ENCODE measurements at places on chromosomes 7 and 10. TPM values are rescaled to one million over a fixed set of nuclear protein-coding genes. Genes with fewer than 3 reads are reported as not detected.

TMEM184A gene
- not detected for total RNA-seq

DNA sequence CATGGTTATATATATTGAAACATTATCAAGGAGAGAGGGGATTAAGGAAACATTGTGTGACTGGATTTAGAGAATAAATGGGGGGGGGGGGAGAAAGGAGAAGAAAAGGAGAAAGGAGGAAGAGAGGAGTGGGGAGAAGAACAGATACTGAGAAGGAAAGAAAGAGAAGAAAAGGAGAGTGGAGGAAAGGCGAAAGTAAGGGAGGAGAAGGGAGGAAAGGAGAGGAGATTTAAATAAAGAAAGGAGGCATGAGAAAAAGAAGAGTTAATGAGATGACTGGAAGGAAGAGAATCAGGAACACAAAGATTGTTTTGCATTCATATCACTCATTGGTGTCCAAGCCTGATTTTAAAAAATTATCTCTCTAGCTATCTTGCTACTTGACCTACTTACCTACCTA, 16.1 kb upstream of the TSPAN12 start:
- DNase-seq, result no peak

GRCh38 chr10:43971981-43972380, 323.3 kb upstream of the ZNF32 start:
- no peak for DNase-seq

PLEKHS1 gene
- total RNA-seq, result 0.13 TPM

OPN4 gene
- not detected for total RNA-seq

DNA sequence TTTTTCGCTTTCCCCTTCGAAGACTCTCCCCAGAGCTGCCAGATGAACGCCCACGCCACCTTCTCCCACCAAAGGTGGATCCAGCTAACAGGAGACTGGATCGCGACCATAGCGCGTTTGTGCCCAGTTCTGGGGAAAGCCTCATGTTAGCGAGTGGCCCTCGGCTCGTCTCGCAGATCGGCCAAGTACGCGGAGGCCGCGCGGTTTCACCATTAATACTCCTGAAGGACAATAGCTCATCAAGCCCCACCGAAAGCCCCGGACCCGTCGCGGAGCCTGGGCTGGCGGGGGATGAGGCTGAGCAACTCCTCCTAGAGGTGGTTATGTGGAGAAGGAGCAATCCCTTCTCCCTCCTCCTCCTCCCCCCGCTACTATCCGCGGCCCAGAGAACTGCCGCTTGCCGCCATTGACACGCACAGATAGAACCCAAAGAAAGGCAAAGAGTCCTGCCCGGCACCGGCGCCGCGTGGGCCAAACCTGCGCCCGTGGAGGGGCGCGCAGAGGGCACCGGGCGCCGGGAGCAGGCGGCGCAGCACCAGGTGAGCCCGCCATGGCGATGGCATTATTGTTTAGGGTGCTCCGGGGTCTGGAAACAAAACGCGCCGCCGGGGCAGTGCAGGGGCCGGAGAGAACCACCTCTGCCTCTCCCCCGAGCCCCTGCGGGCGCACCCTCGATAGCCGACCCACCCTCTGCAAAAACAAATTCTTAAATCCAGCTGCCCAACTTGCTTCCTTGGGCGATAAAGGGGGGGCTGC, at the start of gene MACROH2A2:
Gene MACROH2A2 (plus strand): TSS at position 385 of the 756 bp plus-strand sequence. CDS start 22,813 bp downstream, outside the sequence.
- DNase-seq, result no peak

- no peak for DNase-seq
Measured at GRCh38 chr10:103910442-103911012, 7.5 kb downstream of the STN1 start.

H2BK1 gene
- 4.1 TPM for total RNA-seq

DNA sequence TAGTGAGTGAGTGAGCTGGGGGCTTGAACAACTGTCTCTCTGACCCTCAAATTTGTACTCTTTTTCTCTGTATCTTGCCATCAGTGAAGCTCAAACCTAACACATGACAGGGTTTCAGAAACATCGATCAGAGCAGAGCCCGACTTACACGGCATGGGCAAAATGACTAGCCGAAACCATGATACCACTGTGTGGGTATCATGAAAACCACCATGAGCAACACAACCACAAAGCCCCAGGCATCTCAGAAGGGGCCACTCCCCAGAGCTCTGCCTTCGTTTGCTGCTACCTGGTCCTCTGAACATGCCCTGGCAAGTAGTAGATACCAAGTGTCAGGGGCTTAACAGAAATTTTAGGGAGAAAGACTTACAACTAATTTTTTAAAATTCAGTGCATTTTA, 308.5 kb downstream of the WDR11 start:
- DNase-seq, result no peak

- no peak for DNase-seq
Measured at GRCh38 chr7:24715171-24715570, 42.1 kb downstream of the GSDME start.

- no peak for DNase-seq
Measured at GRCh38 chr10:84356928-84357327, 28.5 kb downstream of the CCSER2 start.

DNA sequence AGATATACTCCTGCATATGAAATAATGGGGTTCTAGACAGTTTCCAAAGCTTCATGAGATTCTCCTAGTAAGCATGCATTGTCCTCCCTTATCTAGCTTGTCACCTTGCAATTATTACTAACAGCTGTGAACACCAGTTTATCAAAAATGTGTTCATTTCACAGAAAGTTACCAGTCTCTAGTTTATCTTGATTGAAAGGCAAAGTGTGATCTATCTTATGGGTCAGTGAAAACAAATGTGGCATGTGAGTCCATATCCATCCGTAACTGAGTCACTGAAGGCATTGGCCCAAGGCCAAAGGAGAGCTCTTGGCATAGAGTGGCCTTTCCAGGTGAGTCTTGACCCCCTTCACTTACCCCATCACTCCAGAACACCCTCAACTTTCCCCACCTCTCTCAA, 53.2 kb downstream of the GSAP start:
- DNase-seq, result no peak

ETV1 gene
- not detected for total RNA-seq

GRCh38 chr10:103479135-103479534, at the start of gene CALHM3:
TSS of gene CALHM3 (minus strand) at chr10:103479240. CDS start at chr10:103479032, 208 bp downstream.
- no peak for DNase-seq

- DNase-seq, result no peak
Measured at GRCh38 chr7:24723178-24723530, 34.1 kb downstream of the GSDME start.

GRCh38 chr7:98640375-98640774, 23.3 kb downstream of the NPTX2 start:
- no peak for DNase-seq

DNA sequence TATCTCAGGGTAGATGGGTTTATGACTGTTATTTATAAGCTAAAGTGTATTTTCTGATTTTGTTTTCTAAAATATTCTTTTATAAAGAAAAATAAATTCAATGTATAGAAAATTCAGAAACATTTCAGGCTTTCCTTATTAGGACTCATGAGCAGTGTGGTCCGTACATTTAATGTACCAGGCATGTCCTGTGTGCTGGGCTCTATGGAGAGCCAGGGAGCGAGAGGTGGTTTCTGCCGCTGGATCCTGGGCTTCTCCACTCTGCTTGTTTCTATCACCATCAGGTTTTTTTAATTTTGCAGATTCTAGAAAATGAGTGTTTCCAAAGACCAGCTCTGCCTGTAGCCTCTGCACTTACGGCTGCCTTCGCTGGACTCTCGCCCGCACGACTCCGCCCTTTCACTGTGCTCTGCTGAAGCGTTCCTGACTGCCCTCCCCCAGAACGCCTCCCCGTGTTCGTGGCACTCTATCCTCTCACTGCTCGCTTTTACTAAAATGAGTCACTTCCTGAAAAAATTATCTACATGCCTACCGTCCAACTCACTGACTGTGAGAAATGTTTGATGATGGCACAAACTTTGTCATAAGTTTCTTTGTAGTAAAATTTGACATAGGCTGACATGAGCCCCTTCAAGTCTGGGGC, 188.5 kb downstream of the ZMYND11 start:
- no peak for DNase-seq

GRCh38 chr7:57343901-57344622, 105.9 kb upstream of the ZNF716 start:
- no peak for DNase-seq

CARD11 gene
- total RNA-seq, result 155 TPM

- no peak for DNase-seq
Measured at GRCh38 chr7:104341546-104341945, 13.1 kb downstream of the LHFPL3 start.

SLC26A5 gene
- total RNA-seq, result not detected

ZNF511 gene
- total RNA-seq, result 28.1 TPM

DNA sequence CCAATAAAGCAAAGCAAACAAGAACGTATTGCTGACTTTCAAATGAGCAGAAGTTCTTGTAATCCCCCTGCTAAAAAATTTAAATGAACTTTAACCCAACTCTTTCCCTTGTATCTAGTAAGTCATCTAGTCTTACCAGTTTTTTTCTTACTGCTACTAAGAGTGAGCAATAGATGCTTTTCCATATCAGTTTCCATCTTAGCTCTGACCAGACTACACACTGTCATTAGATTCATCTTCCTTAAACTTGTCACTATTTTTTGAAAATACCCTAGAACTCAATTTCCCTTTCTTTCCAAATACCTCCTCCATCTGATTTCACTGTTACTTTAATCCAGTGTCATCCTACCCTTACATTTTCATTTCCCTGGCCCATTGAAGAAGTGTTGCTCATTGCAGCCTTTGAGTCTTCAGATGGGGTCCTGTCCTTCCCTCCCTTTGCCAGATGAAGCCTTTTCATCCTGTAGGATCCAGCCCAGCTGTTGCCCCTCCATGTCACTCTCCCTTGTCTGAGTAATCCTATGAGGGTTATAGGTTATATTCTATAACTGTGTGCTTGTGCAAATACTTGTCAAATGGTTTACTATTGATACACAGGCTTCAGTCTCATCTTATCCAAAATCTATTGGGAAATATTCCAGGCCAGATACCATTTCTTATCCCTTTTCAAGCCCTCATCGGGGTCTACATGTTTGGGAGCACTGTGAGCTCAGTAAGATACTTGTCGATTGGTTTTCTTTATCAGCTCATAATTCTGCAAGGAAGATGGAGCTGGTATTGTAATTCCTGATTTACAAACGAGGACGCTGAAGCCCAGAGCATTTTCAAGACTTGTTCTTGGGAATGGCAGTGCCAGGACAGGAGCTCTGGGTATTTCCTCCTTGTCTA, 51.5 kb upstream of the ITGB1 start:
- no peak for DNase-seq

C10orf67 gene
- 0.26 TPM for total RNA-seq

DNA sequence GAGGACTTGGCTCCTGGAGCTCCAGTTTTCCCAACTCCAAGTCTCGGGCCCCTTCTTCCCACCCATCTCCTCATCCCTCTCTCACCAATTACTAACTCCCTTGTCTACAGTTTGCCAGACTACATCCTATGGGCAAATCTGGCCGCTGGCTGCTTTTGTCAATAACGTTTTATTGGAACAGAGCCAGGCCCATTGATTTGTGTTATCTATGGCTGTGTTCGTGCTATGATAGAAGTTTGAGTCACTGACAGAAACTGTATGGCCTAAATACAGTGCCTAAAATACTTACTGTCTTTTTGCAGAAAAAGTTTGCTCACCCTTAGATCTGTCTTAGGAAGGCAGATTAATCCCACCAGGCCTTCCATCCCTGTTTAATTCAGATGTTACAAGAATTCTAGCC, 71.3 kb downstream of the PIP4K2A start:
- no peak for DNase-seq

- no peak for DNase-seq
Measured at GRCh38 chr7:83410989-83411591, 237.8 kb downstream of the SEMA3E start.

DENND2A gene
- total RNA-seq, result not detected

STRA8 gene
- total RNA-seq, result not detected

DNA sequence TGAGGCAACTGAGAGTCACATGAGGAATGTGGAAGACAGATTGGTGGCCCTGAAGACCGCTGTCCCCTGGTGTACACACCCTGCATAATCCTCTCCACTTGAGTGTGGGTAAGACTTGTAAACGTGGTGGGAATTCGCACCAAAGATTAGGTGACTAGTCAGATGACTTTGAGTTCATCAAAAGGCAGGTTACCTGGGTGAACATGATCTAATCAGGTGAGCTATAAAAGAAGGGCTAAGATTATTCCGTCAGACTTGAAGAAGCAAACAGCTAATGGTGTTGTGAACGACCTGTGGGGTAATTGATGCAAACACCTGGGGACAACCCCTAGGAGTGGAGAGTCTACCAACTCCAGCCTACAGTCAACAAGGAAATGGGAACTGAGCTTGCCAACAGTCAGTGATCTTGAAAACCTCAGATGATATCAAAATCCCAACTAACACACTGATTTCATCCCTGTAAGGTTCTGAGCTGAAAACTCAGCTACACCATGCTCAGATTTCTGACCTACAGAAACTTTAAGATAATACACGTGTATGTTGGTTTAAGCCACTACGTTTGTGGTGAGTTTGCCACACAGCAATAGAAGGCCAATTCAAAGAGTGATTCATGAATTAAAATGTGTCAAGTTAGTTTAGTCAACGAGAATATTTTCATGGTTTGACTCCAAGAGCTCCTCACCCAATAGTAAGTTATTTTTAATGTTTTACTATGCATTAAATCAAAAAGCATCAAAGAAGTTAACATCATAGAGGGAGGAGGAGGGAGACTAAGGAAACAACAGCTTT, 16.7 kb downstream of the PRTFDC1 start:
- DNase-seq, result no peak

DNA sequence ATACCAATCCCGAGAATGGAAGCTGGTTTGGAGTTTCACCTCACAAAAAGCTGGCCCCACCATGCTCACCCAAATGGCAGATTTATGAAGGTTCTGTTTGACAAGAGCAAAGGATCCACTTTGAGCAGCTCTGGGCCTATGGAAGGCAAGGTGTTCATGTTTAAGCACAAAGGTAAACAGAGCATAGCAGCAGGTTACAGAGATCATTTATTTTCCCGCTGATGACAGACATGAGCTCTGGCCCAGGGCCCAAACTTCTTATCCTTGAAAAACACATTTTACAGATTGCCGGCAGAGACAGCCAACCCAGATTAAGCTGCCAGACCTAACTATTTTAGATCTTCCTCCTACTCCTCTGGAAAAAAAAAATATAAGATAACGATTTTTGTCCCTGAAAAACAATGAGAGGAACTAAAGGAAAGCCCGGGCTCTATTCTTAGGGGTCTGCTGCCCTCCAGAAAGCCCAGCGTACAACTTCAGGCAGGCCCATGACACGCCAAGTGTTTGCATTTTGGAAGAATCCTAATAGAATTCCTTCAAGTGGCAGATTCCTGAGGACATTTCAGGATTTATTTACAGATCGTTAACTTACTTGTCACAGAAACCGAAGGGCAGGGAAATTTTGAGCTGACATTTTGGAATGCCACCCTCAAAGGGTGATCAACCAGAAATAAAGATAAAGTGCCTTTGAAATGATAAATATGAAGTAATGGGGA, 40.0 kb downstream of the SYPL1 start:
- DNase-seq, result no peak

DNA sequence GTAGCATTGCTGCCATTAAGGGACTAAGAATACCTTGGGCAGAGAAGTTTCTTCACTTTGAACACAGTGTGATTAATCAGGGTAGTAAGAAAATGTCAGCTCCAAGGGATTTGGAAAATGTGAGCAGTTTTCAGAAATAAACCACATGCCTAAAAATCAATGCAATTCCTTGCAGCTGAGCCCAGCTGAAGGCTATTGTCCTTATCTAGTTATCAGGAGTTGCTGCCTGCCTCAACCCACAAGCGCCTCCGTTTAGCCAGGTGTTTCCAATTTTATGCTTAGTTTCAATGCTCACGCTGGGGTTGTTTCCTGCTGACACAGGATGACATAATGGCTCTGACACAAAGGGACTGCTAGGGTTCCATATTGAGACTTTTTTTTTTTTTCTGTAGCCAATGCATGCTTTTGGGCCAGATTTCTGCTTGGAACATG, 132.3 kb upstream of the ANK3 start:
- DNase-seq, result no peak

WEE2 gene
- not detected for total RNA-seq

Measured in T-helper 17 cell (primary cell).